Stimulated activated effector memory CD8-positive, alpha-beta T cell treated with anti-CD3 and anti-CD28 coated beads, Interleukin-12 subunit alpha, Interleukin-12 subunit beta, amount 100 ng/mL, for 72 hours (primary cell): ENCODE measurements at places on chromosomes 16 and 17.

- DNase-seq = no peak
These were observed 13.2 kb upstream of the MPRIP start for GRCh38 chr17:17028878-17029535.

- DNase-seq = no peak
These were observed 85.1 kb downstream of the CES1 start for GRCh38 chr16:55747785-55748184.

DNA sequence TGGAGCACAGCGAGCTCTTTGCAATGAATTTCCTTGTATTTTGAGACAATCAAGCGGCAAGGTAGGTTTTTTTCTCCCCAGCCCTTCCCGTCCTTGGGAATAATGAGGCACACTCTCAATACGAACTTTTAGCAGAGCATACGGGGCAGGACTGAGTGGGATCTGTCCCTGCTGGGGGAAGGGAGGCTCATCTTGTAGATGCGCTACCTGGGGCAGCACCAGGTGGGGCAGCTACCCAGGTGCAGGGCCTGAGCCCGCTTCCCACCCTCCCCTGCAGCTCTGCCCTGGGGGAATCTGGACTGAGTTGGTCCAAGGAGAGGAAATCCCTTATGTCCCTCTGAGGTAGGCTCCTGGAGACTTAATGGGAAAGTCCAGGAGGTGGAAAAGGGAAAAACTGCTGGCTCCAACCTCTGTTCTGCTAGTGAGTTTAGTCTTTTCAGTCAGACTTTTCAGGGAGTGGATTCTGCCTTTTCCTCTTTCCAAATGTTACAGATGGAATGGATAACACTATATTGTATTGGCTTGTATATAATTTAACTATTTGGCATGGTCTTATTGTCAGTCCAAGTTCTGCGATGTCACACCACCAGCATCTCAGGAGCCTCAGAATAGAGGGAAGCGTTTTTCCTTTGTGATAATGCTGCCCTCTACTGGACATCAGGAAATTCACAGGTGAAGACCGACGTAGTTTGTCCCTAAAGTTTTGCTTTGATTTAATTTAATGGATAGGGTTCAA is 9.6 kb upstream of the CES1 start:
- DNase-seq = no peak

DNA sequence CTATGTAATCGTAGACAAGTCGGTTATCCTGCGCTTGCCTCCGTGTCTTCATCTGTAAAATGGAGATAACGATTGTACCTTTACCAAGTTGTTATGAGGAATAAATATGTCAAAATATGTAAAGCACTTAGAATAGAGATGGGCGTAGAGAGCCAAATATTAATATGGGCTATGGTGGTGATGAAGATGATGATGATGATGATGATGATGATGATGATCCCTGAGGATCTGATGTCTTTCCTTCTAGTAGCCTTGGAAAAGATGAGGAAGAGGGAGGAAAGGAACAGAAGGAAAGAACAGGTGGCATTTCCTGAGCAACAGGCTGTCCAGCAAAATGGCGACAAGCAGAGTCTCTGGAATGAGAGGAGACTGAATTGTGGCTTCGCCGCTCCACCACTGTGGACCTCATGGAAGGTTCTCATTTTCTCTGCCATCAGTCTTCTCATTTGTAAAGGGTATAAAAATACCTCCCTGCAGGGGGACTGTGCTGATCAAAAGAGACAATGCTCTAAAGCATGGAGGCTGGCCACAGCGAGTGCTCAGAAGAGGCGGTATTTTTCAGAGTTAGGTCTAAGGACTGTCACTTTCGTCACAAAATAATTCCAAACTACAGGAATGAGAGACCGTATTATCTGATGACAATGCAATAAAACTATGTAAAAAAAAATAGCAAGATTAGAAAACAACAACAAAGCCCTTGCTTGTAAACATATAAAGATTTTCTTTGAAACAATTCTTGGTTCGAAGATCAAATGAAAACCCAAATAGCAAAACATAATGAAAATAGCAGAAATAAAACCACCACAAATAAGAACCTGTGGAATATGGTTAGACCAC is 17.2 kb upstream of the RCVRN start:
- no peak for DNase-seq

DNA sequence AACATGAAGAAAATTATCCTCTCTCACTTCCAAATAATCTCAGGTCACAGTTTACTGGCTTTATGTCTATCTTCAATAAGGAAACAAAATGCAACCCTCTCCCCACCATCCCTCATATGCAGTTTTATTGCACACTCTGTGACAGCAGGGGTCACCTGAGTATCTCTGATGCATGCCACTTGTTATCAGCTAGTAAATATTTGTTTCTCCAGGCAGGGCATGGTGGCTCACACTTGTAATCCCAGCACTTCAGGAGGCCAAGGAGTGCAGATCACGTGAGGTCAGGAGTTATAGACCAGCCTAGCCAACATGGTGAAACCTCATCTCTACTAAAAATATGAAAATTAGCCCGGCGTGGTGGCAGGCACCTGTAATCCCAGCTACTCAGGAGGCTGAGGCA is 61.1 kb downstream of the ADAMTS18 start:
- DNase-seq = no peak

DNA sequence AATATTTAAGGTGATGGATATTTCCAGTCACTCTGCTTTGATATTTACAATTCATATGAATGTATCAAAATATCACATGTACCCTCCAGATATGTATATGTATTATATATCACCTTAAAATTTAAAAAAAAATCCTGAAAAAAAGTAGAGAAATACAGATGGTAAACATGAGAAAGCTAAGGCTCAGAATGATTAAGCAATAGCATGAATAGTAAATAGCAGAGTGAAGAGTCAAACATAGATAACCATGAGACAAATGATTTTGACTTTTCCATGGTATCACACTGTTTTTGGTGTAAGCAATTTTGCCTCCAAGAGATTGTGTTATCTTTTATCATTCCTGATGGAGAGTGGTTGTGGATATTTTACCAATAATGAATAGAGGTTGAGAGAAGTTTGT is 868.8 kb downstream of the CDH11 start:
- no peak for DNase-seq

GRCh38 chr16:1914084-1914608 is 4.1 kb downstream of the HS3ST6 start:
- no peak for DNase-seq

GRCh38 chr17:34979650-34980352 is 511 bp upstream of the LIG3 start:
- DNase-seq = no peak

DNA sequence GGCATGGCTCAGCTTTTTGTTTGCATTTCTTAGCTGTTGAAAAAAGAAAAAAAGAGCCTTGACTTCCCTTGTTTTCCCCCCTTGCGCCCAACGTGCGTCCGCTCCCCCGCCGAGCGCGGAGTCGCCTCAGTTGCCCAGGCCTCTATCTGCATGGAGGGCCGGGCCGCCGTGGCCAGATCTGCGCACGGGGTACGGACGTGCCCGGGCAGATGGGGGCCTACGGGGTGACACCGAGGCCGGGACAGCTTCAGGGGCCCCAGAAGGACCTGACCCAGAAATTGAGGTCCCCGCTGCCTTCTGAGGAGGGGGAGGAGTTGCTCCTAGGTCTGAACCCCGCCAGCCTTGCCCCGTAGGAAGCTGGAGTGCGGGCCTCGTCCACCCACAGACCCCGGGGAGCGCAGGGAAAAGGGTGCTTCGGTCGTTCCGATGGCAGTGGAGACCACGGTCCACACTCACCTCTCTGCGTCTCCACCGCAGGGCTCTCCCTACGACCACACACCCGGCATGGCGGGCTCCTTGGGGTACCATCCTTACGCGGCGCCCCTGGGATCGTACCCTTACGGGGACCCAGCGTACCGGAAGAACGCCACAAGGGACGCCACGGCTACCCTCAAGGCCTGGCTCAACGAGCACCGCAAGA is 1.5 kb downstream of the IRX5 start:
- DNase-seq = no peak

- DNase-seq = no peak
These were observed 6.3 kb upstream of the MMP28 start for GRCh38 chr17:35801583-35802224.

DNA sequence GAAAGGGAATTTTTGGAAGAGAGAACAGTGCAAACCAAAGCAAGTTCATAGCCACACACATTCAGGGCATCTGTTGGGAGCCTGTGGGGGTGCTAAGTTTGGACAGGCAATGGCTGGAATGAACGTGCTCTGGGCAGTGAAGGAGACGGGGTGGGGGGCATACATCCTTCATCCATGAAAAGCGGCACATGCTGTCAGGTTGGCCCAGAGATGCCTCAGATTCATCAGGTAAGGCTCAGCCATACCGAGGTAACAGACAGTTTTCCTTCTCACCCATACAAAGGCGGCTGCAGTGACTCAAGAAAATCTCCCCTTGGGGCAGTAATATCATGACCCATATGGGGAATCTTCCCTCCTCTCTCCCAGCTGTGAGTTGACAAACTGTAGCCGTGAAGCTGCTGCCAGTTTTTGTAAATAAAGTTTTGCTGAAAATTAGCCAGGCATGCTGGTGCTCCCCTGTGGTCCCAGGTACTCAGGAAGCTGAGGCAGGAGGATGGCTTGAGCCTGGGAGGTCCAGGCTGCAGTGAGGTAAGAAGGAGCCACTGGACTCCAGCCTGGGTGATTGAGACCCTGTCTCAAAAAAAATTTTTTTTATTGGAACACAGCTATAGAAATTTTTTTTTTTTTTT is 9.2 kb upstream of the UBALD2 start:
- DNase-seq = no peak

DNA sequence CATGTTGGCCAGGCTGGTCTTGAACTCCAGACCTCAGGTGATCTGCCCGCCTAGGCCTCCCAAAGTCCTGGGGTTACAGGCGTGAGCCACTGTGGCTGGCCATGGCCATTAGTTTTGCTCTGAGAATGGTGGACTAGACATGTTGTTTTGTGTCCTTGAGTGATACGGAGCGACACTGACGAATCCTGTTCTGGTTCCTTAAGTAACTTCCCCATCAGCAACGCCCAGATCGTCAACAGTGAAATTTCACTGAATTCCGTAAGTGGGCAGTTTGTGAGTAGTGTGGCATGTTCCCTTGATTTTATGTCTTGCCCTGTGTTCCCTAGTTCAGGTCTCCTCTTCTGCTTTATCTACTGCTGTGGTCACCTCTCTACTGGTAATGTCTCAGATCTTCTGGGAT is 67.4 kb downstream of the SNX29 start:
- no peak for DNase-seq

- no peak for DNase-seq
These were observed 39.2 kb downstream of the BRD7 start for GRCh38 chr16:50329446-50330189.

GRCh38 chr16:1470481-1471251 is 4.2 kb downstream of the CLCN7 start:
- DNase-seq = no peak

DNA sequence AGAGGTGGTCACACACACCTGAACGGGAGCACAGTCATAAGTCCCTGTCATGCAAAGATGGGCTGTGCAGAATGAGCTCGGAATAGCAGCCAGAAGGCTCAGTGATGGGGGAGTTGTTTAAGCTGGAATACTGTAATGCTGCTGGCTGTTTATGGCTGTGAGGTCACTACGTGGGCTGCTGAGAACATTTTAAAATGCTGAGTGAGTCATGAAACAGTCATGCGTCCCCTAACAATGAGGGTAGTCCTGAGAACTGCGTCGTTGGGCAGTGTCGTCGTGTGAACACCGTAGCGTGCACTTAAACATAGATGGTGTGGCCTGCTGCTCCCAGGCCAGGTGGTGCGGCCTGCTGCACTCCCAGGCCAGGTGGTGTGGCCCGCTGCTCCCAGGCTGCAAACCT is 39.7 kb downstream of the TBCD start:
- no peak for DNase-seq

GRCh38 chr16:51807551-51807950 is 656.5 kb upstream of the SALL1 start:
- DNase-seq = no peak
